Cardiac septum (tissue), 1 donor: ENCODE measurements at places on chromosomes 3 and 15. TPM values are rescaled to one million over a fixed set of nuclear protein-coding genes. Genes with fewer than 3 reads are reported as not detected.

APEH gene
- 81.4 TPM for total RNA-seq

PIAS1 gene
- 29.4 TPM for total RNA-seq

DNA sequence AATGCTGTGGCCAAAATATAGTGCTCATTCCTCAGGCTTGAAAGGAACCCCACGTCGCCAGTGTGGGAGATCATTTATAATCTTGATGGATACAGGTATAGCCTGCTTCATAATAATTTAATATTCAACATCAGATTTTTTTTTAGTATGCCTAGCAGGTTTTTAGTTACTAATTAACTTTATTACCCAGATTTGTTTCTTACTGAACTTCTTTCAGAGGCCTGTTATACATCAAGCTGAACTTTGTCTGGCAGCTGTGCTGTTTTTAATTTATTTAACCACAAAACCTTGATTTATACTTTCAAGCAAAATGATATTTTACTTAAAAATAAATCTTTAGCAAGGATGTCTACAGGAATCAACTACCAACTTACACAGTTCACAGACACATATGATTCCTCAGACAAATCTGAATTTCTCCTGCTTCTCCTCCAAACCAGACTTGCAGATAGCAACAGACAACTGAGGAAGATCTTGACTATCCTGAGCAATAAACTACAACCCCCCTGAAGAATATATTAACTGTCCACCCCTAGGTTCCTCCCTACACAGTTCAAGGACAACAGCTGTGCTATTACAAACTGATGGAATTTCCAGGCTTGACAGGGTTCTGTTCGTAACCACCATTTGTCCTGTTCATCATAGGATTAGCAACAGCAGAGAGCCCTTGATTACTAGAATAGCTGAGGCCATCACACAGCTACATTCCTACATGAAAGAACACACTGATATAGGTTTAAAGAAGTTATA is 610 bp downstream of the MAP4 start:
- no peak for DNase-seq

GRCh38 chr3:157033001-157033400 is 126.9 kb downstream of the CCNL1 start:
- DNase-seq, result no peak
